AML-193 (cell line): ENCODE measurements at places on chromosomes 3 and 15.

GRCh38 chr15:96336596-96337364 is 6.3 kb downstream of the NR2F2 start:
- no peak for DNase-seq

- DNase-seq: no peak
These were observed 15.8 kb downstream of the NPTN start for GRCh38 chr15:73617301-73617831.

GRCh38 chr15:51658664-51659063 is 22.6 kb upstream of the SCG3 start:
- DNase-seq: peak; percentile 24

- peak; percentile 73 for DNase-seq
These were observed 10.2 kb downstream of the MRPS22 start for GRCh38 chr3:139353920-139354556.

- no peak for DNase-seq
These were observed 477.7 kb downstream of the ZBBX start for GRCh38 chr3:166902374-166902773.

GRCh38 chr15:100043692-100044091 is 298.1 kb downstream of the ADAMTS17 start:
- no peak for DNase-seq

DNA sequence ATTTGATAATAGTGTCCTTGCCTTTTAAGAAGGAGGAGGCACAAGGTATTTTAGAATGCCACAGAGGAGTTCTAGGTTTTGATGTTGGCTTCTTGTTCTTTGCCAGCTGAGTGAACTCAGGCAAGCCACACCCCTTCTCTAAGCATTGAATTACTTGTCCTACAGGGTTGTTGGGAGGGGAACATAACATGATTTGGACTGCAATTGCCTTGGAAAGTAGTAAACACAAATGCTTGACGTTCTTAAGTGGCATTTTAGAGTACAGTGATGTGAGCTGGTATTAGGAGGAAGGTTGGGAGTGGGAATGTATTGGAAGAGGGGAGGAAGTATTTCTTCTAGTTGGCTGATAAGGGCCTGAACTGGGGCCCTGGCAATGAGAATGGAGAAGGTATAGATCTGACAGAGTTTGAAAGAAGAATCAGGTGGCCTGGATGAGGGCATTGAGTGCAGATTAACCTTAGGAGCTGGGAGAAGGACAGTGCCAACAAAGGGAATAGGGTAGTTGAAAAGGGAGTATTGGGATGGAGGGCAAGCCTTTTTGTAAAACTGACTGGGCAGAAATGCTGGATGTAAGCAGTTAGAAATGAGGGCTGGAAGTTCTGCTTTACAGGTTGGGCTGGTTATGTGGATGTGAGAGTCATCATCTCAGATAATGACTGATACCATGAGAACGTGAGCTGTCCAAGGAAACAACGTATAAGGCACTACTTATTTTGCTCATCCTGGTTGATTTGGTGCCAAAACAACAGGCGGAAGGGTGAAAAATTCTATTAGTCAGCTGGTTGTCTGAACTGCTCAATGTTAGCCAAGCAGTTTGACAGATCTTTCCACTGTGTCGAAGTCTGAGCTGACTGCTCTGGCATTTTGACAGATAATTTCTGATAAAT is 16.7 kb downstream of the KAT2B start:
- no peak for DNase-seq

- DNase-seq: peak; percentile 56
These were observed 36.0 kb downstream of the PHLDB2 start for GRCh38 chr3:111895071-111895470.
